Activated CD8-positive, alpha-beta memory T cell treated with anti-CD3 and anti-CD28 coated beads, Interleukin-2, amount 10 ng/mL, durations not matched to agents 7 days and 5 days (primary cell): ENCODE measurements at places on chromosomes 1 and 21.

DNA sequence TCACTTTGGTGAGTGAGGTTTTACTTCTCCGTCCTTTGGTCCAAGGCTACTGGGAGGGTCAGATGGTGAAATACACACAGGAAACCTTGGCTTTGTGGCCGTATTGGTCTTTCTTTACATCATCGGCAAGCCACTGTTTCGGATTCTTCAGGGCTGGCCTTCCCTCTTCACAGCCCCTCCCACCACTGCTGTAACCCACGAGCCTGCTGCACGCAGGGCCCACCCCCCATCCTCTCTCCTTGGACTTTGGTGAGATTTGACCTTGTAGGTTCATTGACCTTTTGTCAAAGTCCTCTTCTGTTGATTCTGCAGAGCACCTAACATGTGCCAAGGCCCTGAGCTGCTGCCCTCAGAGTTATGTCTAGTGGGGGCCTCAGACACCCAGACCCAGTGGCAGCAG, 328.6 kb downstream of the CAMTA1 start:
- no peaks in the 10 kb centered on the region for H3K36me3 ChIP-seq
- H3K27me3 ChIP-seq = no peaks in the 10 kb centered on the region
- no peak overlapping the region for H3K4me3 ChIP-seq

DNA sequence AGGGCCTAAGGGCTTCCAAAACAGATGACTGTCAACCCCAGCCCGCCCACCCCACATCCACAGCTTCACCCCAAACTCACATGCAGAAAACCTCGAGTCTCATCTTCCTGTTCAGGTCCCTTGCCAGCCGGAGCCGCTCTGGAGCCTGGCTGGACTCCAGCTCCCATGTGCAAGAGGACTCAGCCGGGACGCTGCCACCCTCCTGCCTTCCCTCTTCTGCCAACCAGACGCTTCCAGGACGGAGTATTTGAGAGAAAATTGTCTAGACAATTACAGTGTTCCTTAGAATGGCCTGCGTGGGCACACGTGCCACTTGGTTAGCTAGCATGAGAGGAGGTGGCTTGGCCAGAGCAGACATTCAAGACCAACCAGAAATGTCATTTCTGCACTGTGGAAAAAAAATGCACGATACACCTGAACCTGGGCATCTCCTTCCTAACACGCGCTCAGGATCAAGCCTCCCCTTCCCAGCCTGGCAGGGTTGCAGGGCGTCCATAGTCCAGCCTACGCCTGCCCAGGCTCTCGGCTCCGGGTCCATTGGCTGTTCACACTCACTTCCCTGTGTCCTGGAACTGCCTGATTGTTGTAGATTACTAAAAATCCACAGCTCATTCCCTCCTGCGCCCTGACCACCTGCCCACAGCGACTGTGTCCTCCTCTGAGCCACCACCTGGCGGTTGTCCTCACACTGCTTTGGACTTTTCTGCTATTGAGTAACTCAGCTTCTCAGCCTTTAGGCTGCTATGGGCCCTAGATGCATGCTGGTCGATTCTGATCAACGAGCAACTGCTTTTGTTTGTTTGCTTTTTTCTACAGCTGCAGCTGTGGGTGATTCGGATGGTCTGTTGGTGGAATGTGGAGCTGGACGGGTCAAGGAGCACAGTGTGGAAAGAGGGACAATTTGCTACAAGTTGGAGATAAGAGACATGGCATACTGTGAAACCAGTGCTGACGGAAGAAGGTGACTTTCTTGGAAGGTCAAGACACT, at the start of gene CLDN14:
Gene CLDN14 (minus strand): TSS at position 708 of the 988 bp plus-strand sequence. CDS start 18,427 bp downstream, outside the sequence.
- no peak within 1 kb of the TSS for H3K4me3 ChIP-seq
- H3K27ac ChIP-seq = no peak within 1 kb of the TSS
- no peak for DNase-seq
- H3K4me1 ChIP-seq = peaks cover 2% of the 10 kb centered on the region
- no peaks in the 10 kb centered on the region for H3K36me3 ChIP-seq

DNA sequence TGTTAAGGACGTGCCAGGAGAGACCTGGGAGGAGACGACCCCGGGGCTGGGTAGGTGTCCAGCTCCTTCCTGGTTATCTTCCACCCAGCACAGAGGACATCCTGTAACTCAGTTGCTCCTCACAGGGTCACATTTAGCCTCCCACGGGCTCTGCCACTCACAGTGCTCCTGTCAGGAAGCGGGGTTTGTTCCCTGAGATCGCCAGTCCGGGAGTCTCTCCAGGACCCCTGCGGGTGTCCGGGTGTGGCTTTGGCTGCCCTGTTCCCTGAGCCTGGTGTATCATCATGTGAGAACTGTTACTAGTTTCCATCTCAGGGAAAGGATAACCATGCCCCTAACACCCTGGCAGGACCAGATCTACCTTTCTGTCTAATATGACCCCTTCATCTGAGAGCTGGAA, 158.2 kb upstream of the RUNX1 start:
- H3K27ac ChIP-seq = no peak overlapping the region
- H3K36me3 ChIP-seq = no peaks in the 10 kb centered on the region
- peaks cover 19% of the 10 kb centered on the region for H3K27me3 ChIP-seq
- no peak for DNase-seq

DNA sequence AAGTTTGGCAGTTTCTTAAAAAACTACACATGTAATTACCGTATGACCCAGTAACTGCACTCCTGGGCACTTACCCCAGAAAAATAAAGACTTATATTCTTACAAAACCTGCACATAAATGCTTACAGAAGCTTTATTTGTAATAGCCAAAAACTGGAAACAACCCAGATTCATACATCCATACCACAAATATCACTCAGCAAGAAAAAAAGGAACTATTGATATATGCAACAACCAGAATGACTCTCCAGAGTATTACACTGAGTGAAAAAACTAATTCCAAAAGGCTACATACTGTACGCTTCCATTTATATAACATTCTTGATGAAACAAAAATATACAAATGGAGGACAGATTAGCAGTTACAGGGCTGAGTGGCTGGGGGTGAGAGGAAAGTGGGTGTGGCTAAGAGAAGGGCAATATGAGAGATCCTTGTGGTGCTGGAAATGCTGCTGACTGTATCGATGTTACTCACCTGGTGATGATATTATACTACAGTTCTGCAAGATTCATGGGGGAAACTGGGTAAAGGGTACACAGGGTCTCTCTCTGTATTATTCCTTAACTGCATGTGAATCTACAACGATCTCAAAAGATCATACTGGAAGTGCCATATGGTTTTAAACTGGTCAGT, 96.0 kb upstream of the GNG4 start:
- DNase-seq = no peak
- H3K4me1 ChIP-seq = peaks cover 4% of the 10 kb centered on the region
- no peaks in the 10 kb centered on the region for H3K27me3 ChIP-seq

- H3K36me3 ChIP-seq = no peaks in the 10 kb centered on the region
- H3K27me3 ChIP-seq = no peaks in the 10 kb centered on the region
- no peak overlapping the region for H3K4me3 ChIP-seq
- H3K4me1 ChIP-seq = peaks cover 4% of the 10 kb centered on the region
- H3K27ac ChIP-seq = no peak overlapping the region
- DNase-seq = no peak
Measured at GRCh38 chr21:26148071-26148839, 22.3 kb downstream of the APP start.

DNA sequence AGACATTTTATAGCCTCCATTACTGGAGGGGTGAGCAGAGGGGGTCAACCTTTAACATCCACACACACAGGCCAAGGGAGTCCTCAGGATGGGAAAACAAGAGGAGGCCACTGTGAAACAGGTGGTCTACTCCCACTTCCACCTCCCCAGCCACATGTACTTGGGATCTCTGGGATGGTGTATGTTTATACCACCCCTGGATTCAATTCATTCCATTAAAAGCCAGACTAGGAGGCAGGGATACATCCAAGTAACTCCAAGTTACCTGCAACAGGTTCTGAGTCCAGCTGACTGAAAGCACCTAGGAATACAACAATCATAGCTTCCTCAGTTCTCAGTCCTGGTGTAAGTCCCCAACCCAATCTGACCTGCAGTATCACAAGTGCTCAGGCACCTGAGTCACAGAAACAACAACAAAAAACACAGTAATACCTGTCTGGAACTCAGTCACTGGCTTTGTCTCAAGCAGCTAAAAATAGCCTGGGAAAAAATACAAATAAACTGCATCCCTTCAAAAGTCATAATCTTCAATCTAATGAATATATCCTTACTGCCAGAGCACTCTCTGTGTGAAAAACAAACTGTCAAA, 9.8 kb downstream of the ERI3 start:
- H3K36me3 ChIP-seq = no peaks in the 10 kb centered on the region
- H3K4me3 ChIP-seq = no peak overlapping the region
- no peak for DNase-seq
- no peaks in the 10 kb centered on the region for H3K27me3 ChIP-seq
- H3K27ac ChIP-seq = no peak overlapping the region

DNA sequence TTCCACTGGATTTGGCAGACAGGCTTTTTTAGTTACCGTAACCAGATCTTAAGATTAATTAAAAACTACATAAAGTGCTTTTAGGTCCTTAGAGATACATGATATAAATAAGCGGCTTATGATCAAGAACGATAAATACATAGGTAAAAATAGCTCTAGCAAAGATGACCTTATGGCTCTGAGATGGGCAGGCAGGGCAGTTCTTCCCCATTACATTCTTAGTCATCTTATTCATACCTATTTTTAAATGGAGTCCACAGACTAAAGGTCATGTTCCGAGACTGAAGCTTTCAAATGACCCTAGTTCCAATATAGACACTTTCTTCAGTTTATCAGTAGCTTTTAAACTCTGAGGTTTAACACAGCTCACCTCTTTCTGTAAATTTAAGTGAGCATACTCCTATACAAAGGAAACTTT, 4.3 kb downstream of the MCL1 start:
- H3K27me3 ChIP-seq = no peaks in the 10 kb centered on the region
- peak overlapping the region; percentile 99 for H3K4me3 ChIP-seq
- H3K27ac ChIP-seq = peak overlapping the region; percentile 97
- peaks cover 74% of the 10 kb centered on the region for H3K36me3 ChIP-seq
- peaks cover 54% of the 10 kb centered on the region for H3K4me1 ChIP-seq

GRCh38 chr1:222653178-222653827, 35.4 kb downstream of the MIA3 start:
- peak; percentile 74 for DNase-seq
- peak overlapping the region; percentile 16 for H3K4me3 ChIP-seq
- peaks cover 49% of the 10 kb centered on the region for H3K4me1 ChIP-seq

GRCh38 chr1:65250826-65251225, 58.5 kb upstream of the DNAJC6 start:
- no peak overlapping the region for H3K27ac ChIP-seq
- H3K4me3 ChIP-seq = no peak overlapping the region
- H3K4me1 ChIP-seq = peaks cover 19% of the 10 kb centered on the region
- no peak for DNase-seq
- H3K27me3 ChIP-seq = peaks cover 10% of the 10 kb centered on the region
- no peaks in the 10 kb centered on the region for H3K36me3 ChIP-seq

- H3K4me1 ChIP-seq = no peaks in the 10 kb centered on the region
- no peaks in the 10 kb centered on the region for H3K36me3 ChIP-seq
- H3K4me3 ChIP-seq = no peak overlapping the region
- no peaks in the 10 kb centered on the region for H3K27me3 ChIP-seq
- no peak overlapping the region for H3K27ac ChIP-seq
Measured at GRCh38 chr1:76125473-76126219, 51.1 kb downstream of the ST6GALNAC3 start.

DNA sequence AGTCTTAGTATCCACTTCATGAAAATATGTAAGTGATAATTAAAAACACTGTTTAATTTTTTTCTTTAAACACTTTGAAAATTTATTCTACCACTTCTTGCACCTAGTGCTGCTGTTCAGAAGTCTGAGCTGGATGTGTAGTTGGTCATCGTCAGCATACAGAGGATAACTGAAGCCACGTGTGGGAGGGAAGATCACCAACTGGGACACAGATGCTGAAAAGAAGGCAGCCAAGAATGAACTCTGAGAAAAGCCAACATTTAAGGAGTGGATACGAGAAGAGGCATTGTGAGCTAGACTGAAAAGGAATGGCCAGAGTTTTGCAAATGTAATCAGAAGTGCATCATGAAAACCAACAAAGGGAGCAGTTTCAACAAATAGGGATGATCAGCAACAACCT, 24.6 kb upstream of the CLCA4 start:
- H3K27me3 ChIP-seq = no peaks in the 10 kb centered on the region
- no peak for DNase-seq
- H3K27ac ChIP-seq = no peak overlapping the region
- H3K36me3 ChIP-seq = no peaks in the 10 kb centered on the region

- H3K36me3 ChIP-seq = no peaks in the 10 kb centered on the region
- no peak for DNase-seq
Measured at GRCh38 chr1:110272045-110272444, 61.9 kb downstream of the KCNC4 start.

- no peak overlapping the region for H3K4me3 ChIP-seq
- H3K4me1 ChIP-seq = no peaks in the 10 kb centered on the region
- H3K36me3 ChIP-seq = no peaks in the 10 kb centered on the region
Measured at GRCh38 chr1:215594640-215595039, 27.5 kb downstream of the KCTD3 start.

GRCh38 chr1:3070644-3071564, 1.9 kb downstream of the PRDM16 start:
- H3K27ac ChIP-seq = no peak overlapping the region
- no peak overlapping the region for H3K4me3 ChIP-seq
- DNase-seq = no peak
- peaks cover 2% of the 10 kb centered on the region for H3K36me3 ChIP-seq
- peaks cover 2% of the 10 kb centered on the region for H3K4me1 ChIP-seq

DNA sequence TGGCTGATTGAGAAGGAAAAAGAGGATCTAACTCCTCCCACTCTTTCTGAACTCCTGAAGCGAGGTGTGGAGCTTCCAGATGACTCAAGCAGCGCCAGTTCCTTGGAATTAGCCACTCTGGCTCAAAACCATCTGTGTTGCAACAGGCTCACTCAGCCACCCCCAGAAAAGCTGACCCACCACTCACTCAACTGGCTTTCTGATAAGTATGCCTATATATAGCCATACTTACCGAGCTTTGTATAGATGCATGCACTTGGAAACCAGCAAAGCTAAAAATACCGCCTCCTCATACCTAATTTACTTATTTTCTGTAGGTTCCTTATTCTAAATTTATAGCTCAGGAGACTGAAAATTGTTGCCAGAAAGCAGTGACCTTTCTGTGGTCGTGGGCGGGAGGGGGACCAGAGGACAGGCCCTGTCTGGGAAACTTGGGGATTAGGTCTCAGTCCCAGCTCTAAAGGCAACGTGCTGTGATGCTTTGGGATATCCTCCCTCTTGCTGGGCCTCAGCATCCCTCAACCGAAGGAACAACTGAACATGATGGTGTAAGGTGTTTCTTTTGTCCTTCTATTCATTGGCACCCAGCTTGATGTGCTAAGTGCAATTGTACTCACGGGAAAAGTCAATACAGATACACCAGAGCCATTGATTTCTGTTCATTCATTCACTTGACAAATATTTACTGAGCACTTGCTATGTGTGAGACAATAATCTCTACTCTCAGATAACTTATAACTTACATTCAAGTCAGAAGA, 65.7 kb downstream of the NENF start:
- no peak overlapping the region for H3K4me3 ChIP-seq
- H3K4me1 ChIP-seq = peaks cover 2% of the 10 kb centered on the region
- H3K27ac ChIP-seq = no peak overlapping the region
- peaks cover 1% of the 10 kb centered on the region for H3K36me3 ChIP-seq
- DNase-seq = no peak

- no peak for DNase-seq
- H3K4me1 ChIP-seq = peaks cover 50% of the 10 kb centered on the region
- no peaks in the 10 kb centered on the region for H3K27me3 ChIP-seq
- H3K36me3 ChIP-seq = peaks cover 63% of the 10 kb centered on the region
- H3K27ac ChIP-seq = peak overlapping the region; percentile 14
- no peak overlapping the region for H3K4me3 ChIP-seq
Measured at GRCh38 chr1:212614453-212615200, 6.1 kb downstream of the ATF3 start.
